ENCODE measurements at places on chromosomes 4 and X.

DNA sequence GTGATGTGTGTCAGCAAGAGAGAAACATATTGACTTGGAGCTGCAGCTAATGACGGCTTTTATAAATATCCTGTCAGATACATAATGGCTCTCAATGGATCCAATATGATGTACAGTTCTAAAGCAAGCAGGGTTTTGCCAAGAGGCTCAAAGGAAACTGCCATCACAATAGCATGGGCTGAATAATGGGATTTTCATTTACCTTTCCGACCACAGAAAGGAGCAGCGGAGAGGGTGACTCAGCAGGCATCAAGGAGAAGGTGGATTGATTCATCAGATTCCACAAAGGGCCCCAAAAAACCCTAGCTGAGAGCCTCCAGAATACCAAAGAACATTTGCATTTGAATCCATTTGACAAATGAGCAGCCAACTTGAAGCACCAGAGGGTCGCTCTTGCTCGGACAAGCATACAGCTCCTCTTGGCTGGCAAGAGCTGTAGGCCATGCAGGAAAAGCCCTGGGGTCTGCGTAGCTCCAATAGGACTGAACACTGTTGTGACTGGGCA lies 355.7 kb upstream of the NOCT start:
- DNase-seq, result no peak

DNA sequence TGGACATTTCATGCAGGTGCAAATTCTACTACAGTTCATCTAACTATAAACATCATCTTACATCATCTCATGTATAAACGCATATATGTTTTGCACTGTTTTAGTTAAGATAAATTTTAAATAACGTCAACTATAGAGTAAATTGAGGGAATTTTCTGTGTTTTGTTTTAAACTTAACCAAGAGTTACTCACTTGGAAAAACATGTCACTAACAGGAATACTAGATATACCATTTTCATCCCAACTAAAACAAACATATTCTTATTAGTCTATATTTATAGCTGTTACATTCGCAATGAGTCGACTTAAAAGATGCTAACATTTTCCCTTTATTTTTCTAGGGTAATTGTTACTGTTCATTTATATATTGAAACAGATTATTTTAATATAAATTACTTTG lies 159.6 kb downstream of the PDGFC start:
- no peak for DNase-seq

- no peak for DNase-seq
Observed at GRCh38 chr4:46878641-46879040, 30.4 kb downstream of the COX7B2 start.

DNA sequence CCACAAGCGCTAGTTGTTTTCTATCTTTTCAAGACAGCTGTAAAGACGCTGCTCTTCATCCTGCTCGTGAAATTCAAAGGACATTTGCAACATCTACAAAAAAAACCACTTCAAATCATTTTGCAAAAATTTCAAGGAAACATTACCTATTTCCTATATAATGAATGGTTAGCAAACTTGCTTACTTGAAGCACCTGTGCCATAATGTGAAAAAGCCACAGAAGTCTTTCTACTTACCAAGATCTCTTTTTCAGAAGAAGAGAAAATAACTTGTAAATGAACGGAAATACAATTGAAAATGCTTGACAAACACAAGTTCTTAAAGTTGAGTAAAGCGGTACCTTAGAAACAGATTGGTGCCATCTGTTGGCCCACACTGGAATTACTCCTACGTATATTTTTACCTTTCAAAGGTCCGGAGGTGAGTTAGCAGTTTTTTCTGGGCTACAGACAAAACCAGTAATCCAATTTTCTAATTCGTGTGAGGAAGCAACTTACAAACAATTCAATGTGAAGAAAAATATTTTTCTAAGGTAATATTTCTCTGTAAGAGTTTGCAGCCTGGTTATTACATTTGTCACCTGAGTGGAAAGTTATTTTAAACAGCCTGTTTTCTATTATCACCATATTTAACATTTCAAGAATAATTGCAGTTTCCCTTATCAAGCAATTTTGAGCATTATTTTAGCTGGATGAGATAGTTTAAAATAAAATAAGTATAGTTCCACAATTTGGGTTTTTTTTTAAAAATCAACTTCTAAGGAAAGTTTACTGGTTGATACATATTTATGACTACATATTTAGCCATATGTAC lies at the start of gene TLR6:
TSS of gene TLR6 (minus strand) at position 294 of the 814 bp plus-strand sequence. CDS start 27,344 bp downstream, outside the sequence.
- peak; percentile 51 for DNase-seq

- no peak for DNase-seq
Observed at GRCh38 chr4:148481636-148482035, 39.4 kb upstream of the NR3C2 start.

DNA sequence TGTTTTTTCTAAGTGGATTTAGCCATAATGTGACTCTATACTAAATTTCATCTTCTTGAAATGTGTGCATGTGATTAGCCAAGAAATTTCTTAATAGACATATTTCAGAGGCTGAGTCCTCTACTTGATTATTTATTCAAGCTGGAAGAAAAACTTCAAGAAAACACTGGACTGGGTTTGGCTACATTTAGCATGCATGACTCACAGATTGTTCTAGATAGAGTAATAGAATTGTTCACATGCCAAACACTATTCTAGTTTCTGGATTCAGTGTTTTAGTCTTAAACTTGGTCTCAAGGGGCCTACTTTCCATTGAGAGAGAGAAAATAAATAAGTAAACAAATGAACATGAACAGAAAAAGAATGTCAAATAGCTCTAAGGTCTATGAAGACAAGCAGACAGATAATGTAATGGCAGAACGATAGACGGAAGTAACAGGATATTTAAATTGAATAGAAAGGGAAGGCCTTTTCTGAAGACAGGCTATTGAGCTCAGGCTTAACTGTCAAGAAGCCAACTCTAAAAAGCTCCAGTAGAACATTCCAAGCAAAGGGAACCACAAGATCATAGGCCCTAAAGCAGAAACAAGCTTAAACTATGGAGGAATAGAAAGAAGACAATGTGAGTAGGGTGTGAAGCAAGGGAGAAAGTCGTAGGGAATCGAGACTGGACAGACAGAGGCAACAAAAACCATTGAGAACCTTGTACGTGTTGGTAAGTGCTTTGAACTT lies 104.6 kb downstream of the TMEM144 start:
- no peak for DNase-seq

DNA sequence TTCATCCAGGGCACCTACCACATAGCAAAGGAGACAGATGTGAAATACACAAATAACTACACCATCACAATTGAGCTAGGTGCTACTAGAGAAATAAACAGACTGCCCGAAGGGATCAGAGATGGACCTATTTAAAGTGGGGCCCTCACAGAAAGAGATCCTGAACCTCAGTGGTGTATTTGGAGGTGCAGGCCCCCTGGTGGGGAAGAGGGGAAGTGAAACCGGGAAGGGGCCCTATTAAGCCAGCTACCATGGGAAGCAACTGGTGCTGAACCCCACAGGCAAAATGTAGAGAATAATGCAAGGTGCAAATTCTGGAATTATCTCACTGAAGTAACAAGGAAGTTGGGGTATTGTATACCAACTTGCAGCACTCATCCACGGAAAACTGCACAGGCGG lies 78.6 kb upstream of the FAM9A start:
- peak; percentile 26 for DNase-seq

DNA sequence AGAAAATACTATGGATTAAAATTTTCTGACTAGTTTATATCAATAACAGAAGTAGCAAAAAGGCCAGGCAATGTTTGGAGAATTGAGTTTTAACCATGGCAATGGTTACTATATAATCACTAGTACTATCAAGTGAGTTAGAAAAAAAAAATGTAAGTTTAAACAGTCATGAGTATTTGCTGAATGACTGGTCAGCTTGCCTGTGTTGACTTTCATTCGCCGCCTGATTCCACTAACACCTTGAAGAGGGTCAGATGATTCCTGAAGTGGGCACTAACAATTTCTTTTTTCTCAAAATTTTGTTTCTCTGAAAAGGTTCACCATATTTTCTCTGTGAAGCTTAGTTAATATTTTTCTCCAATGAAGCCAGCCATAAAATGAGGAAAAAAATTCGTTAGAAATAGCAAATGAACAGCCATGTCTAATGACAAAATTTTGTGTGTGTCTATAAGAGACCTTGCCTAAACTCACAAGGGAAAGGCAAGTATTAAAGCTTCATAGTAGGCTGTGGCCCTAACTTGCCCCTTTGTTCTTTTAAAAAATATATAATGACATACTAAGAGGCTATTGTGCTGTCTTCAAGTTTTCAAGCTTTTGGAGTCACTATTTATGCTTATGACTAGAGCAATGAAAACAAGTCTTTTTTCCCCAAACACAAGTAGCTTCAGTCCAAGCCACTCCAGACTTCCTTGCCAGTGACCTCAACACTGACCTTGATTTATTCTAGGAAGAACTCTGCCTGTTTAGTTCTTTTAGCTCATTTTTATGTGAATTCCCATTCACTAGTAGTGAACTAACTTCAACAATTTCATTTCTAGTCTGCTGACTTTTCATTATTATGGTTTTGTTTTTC lies 18.4 kb upstream of the FHDC1 start:
- no peak for DNase-seq

- no peak for DNase-seq
Observed at GRCh38 chrX:130885508-130885907, 17.5 kb downstream of the ENOX2 start.

GRCh38 chr4:112386071-112386470 lies 88.9 kb downstream of the ALPK1 start:
- no peak for DNase-seq

- no peak for DNase-seq
Observed at GRCh38 chrX:22268706-22269105, 4.0 kb upstream of the CBLL2 start.

DNA sequence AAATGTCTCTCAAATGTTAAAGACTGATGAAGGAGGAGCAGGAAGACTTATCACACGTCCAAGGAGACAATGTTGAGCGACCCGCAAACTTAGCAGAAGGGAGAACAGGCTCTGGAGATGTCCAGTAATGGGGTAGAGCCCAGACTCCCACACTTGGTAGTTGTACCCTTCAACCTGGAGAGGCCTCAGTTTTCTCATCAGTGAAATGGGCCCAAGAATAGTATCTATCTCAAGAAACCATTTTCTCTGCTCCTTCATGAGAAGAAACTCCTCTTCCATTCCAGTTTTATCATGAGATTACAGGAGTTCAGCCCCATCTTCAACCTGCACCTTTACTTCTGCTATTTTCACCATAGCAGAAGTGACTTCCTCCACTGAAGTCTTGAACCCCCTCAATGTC lies 169.9 kb downstream of the DHRSX start:
- DNase-seq, result no peak

DNA sequence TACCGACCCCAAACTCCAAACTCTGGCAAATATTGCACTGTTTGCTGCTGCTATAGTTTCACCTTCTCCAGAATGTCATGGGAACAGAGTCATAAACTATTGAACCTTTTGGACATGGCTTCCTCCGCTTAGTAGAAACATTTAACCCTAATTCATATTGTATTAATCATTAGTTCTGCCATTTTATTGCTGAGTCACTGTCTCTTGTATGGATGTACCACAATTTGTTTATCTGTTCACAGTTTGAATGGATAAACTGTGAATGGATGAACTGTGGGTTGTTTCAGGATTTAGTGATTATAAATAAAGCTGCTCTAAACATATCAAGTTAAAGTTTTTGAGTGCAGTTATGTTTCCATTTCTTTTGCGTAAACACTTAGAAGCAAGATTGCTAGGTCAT lies 10.1 kb downstream of the ANXA10 start:
- no peak for DNase-seq

GRCh38 chrX:13014111-13015096 lies 30.0 kb downstream of the FAM9C start:
- DNase-seq, result no peak

DNA sequence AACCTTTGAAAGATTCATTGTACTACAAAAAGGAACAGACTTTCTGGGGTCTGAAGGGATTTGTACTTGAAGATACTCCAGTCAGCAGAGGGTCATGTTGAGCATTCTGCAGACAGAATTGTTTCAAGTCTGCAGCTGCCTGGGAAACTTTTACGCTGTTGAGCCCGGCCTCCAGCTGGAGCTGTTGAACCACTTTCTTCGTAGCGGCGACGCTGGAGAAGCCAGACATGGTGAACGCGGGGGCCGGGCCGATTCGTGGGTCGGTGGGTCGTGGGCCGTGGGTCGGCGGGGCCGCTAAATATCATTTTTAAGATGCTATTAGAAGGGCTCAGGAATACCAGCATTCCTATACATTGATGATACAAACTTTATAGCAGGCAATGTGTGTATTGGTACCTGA lies 12.0 kb upstream of the RTL9 start:
- peak; percentile 3 for DNase-seq

DNA sequence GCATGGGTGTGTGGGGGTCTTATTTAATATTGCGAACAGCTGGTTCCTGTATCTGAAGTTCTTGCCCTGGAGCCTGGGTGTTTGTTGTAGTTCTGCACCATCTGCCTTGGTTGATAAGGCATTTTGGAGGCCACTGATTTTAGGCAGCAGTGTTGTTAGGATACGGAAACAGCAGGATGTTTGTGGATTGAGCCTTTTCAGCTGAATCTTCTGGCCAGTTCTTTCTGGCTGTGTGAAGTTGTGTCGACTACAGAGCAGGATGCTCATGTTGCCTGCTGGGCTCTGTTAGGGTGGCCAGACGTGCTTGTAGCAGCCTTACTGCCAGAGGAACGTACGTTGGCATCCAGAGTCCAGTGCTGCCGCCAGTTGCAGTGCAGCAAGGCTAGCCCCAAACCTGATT lies 134.2 kb downstream of the PTTG2 start:
- DNase-seq, result peak; percentile 51

DNA sequence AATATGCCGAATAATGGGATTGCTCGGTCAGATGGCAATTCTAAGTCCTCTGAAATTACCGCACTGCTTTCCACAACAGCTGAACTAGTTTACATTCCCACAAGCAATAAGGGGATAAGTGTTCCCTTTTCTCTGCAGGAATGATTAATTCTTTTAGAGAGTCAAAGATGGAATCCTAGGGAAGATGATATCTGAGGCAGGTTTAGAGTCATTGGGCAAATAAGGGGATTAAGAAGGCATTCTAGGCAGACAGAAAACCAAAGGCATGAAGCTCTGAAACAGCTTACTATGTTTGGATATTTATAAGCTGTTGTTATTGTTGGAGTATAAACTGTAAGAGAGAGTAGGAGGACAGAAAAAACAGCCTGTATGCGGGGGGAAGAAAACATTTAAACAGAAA lies 85.7 kb downstream of the TET2 start:
- DNase-seq, result no peak

- DNase-seq, result no peak
Observed at GRCh38 chr4:149835280-149835679, 19.6 kb upstream of the IQCM start.

DNA sequence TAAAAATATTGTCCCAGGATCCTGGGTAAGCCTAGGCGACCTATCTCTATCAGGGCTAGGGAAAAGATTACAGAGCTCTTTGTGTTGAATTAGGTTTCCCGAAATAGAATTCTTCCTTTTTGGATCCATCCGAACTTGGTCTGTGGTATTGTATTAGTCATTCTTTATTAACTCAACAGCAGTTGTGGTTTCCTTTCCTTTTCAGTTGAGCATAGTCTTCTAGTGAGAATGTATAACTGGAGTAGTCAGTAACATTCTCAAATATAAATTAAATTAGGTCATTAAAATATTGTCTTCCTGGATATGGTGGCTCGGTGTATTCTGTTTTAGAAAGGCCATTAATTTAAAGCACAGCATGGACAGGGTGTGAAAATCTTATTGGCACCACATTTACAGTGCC lies 520.4 kb downstream of the NLGN4X start:
- no peak for DNase-seq

- DNase-seq, result no peak
Observed at GRCh38 chrX:133380711-133381619, 34.3 kb downstream of the GPC4 start.

GRCh38 chrX:137227151-137227550 lies 193.4 kb upstream of the GPR101 start:
- no peak for DNase-seq

- no peak for DNase-seq
Observed at GRCh38 chrX:39614680-39614998, 483.1 kb downstream of the BCOR start.

- DNase-seq, result no peak
Observed at GRCh38 chrX:84907324-84907968, 96.2 kb upstream of the APOOL start.
